ENCODE measurements at places on chromosomes 16 and 17.

DNA sequence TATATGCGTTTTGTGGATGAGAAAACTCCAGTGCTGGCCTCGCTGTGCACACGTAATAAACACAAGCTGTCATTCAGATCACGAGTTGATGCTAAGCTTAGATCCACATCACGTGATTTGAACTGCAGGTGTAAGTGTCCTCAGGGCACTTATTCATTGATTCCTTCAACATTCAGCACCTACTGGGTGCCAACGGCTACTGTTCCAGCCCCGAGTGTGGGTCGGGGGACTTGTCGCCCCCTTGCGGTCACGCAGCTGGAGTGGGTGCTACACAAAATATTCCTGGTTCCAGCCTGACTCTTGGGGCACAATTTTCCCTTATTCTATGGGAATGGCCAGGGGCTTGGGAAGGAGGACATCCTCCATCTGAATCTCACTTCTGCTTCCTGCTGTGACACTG, 29.9 kb upstream of the GINS2 start:
- peak; percentile 78 for DNase-seq

DNA sequence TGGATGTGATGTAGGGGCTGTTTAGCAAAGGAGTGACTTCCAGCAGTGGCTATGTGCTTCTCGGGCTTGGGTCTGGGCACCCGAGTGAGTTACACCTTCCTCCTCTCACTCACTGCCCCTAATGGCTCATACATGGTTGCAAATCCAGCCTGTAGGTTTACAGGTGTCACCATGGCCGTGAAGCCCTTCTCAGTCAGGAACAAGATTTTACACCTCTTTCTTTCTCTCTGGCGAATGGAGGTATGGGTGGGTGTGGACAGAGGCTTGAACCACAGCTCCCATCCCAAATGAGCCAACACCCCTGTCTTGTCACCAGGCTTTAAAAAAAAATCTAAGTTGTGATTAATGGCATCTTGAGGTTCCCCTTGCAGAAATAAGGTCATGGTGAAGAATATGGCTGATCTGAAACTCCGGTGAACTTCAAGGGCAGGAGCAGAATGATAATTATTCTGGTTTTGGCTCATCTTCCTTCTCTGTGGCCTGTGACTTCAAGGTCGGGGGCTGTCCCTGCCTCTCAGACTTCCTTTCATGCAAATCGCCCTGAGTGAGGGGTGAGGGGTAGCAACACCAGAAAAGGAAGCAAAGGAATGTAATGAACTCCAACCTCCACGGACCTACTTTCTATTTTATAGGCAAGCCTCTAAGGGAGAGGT, 331.2 kb downstream of the MAF start:
- no peak for DNase-seq

DNA sequence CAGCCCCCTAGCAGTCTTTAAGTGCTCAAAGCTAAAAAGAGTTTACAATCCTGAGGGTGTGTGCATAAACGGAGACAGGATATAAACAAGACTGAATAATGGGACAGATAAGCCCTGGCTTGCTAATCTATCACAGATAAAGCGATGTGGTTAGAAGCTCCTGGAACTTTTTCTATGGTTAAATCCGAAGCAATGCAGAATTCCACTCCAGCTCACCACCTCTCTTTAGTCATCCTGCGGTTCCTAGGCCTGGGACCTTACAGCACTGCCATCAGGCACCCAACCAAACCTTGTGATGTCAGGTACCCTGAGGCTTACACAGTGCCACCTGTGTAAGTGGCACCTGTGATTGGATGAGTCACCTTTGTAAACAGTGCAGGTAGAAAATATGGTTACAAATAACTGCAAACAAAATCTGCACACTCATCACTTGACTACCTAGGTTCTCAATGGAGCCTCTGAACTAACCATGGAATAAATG, 31.5 kb upstream of the B4GALNT2 start:
- DNase-seq: no peak

DNA sequence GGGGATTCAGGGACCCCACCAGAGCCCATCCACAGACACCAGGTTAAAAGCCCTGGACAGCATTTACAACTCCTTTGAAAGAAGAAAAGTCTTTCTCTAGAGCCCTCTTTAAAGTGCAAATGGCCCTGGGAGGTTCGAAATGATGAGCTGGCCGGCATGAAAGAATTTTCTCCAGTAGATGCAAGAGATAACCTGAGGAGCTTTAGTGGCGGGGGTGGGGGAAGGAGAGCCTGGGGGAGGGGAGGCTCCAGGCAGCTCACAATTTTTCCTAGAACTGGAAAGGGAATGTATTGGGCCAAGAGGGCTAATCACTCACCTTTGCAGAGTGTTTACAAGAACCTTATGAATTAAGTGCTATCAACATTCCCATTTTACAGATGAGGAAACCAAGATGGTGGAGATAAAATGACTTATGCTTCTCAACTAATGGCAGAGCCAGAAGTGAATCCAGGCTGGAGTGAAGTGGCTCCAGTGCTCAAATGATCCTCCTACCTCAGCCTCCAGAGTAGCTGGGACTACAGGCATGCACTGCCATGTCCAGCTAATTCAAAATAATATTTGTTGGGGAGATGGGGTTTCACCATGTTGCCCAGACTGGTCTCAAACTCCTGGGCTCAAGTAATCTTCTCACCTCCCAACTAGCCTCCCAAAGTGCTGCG, 4.2 kb upstream of the CDH1 start:
- no peak for DNase-seq

- no peak for DNase-seq
These were observed 59.5 kb downstream of the CCDC182 start for GRCh38 chr17:57685499-57686132.

GRCh38 chr17:64574646-64575045, 67.9 kb downstream of the CEP95 start:
- no peak for DNase-seq

GRCh38 chr16:58152246-58152868, 23.2 kb upstream of the CFAP20 start:
- no peak for DNase-seq

GRCh38 chr17:39533891-39534290, 72.6 kb downstream of the CDK12 start:
- no peak for DNase-seq

- DNase-seq: no peak
These were observed 329.0 kb upstream of the TBX2 start for GRCh38 chr17:61070649-61071048.

DNA sequence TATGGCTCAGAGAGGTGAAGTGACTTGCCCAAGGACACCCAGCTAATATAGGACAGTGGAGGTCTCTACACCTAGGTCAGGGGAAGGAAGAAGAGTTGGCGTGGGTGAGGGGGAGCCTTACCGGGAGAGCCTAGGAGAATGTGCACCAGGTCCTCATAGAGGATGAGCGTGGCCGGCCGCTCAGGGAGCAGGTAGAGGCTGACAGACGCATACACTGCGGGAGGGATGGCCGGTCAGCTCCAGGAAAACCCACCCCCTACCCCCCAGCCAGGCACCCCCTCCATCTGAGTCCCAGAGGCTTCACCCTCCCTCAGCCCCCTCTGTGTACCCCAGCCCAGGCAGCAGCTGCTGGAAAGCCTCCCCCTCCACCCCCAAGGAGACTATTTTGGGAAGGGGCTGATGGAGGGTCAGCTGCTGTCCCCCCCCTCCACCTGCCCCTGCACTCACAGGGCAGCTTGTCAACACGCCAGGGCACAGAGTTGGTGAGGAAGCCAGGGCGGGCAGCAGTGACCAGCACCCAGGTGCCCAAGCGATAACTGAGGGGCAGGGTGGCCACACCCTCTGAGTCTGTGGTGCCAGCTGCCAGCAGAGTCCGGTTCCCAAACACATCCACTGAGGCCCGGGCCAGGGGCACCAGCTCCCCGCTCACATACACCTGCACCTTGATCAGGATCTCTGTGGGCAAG, 4.1 kb downstream of the FAM171A2 start:
- no peak for DNase-seq

GRCh38 chr16:88924834-88925539, 52.0 kb downstream of the CBFA2T3 start:
- peak; percentile 86 for DNase-seq

All from HuH-7 (cell line).